Activated CD8-positive, alpha-beta memory T cell treated with anti-CD3 and anti-CD28 coated beads for 1 hour (primary cell): ENCODE measurements at places on chromosomes 3 and 15.

- no peak for DNase-seq
Observed at GRCh38 chr3:129304962-129305222, 26.2 kb downstream of the HMCES start.

GRCh38 chr3:73207946-73208440 is 146.5 kb downstream of the EBLN2 start:
- DNase-seq: no peak

DNA sequence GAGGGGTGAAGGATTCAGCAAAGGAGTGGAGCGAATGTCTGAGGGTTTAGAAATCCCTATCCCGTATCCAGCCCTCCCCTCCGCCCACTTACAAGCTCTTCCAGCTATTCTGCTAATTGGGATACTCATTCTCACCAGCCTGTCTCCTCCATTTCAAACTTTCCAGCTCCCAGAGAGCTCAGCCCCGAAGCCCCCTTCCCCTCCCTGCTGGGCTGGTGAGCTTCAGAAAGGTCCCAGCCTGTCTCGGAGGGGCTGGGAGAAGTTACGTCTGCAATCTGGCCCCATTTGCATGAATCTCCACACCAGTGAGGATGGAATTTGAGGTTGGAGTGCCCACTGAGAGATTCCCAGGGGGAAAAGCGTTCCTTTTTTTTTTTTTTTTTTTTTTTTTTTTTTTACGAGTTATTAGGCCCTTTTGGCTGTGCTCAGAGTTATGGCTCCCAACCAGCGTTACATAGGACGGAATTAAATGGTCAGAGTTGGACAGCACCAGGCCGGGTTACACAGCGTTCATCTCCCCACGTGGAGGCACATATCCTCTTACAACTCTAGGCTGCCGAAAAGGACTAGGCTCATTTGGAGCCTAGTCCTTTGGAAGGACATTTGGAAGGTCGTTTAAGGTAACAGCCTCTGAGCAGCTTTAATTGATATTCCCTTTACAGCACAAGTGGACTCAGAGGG is 34.6 kb downstream of the FGD5 start:
- DNase-seq: no peak

- DNase-seq: no peak
Observed at GRCh38 chr15:69225355-69226022, 65.1 kb downstream of the GLCE start.

- peak; percentile 28 for DNase-seq
Observed at GRCh38 chr3:141412087-141412935, 44.0 kb downstream of the ZBTB38 start.

- DNase-seq: no peak
Observed at GRCh38 chr15:33913459-33913858, 54.8 kb upstream of the CHRM5 start.

DNA sequence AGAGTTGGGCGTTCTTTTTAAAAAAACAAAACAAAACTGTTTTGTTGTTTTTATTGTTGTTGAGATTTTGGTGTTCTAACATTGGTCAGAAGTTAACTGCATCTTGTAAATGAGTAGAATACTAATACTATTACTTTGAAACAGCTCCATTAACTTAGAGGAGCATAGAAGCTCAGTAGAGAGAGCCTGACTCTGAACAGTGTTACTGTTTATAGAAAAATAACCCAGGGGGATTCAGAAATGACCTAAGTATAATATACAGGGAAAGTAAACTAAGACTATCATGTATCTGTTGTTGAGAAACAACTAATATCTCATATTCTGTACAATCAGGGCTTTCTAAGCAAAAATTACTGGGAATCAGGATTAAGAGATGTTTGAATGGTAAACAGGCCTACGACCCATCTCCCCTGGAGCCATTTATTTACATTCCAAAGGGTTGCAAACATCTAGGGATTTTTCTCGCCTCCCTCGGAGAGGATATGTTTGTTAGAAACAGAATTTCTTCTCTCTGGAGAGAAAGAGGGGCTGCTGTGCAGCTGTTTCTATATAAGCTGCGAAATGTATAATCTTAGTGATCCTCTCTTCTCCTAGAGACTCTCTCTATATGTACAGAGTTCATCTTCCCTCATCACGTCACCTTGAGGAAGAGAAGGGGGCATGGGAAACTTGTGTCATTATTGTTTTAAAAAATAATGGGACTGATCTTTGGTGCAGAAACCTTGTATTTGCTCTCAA is 827.5 kb upstream of the DPPA4 start:
- DNase-seq: no peak

GRCh38 chr15:73839699-73840377 is 33.5 kb upstream of the TBC1D21 start:
- DNase-seq: no peak
